LNCaP clone FGC (cell line): ENCODE measurements at places on chromosomes 5 and 9.

GRCh38 chr9:81855538-81855937, 72.7 kb upstream of the SPATA31D4 start:
- DNase-seq: peak; percentile 74

GRCh38 chr5:81755320-81755719, 4.4 kb upstream of the SSBP2 start:
- DNase-seq: peak; percentile 70

- no peak for DNase-seq
Measured at GRCh38 chr9:134004131-134004873, 12.2 kb upstream of the VAV2 start.

GRCh38 chr9:2138646-2139045, 123.5 kb downstream of the SMARCA2 start:
- no peak for DNase-seq

- DNase-seq: no peak
Measured at GRCh38 chr5:151060742-151061141, 20.1 kb downstream of the TNIP1 start.

DNA sequence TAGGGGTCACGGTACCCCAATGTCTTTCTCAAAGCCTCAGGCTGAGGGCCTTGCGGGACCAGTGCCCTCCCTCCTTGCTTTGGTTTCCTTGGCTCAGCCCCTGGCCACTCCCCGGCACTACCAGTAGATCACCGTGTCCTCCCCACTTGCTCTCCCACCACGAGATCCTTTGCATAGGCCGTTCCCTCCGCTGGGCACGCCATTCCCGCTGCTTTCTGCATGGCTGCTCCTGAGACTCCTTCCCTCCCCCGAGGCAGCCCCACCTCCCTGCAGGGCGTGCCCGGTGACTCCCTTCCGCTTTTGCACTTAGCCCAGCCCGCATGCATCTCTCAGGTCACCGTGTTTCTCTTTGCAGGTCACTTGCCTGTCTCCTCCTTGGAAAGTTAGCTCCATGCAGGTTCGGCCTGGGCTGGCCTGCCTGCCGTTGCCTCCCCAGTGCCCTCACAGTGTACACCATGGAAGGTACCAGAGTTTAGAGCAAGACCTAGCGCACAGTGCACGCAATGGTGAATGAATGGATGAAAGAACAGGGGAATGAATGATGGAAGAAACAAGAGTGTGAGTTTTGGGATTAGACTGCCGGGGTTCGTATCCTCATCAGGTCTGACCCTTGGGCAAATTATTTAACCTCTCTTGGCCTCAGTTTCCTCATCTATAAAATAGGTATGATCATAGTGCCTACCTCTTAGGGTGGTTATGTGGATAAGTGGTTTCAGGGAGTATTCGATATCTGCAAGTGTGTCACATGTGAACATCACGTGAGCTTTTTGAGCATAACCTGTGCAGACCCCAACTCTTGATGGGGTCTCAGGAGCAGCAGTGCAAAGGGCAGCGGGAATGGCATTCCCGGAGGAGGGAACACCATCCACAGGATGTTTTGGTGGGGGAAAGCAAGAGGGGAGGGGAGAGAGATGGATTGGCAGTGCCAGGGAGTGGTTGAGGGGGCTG, 214.3 kb downstream of the C9orf50 start:
- no peak for DNase-seq

DNA sequence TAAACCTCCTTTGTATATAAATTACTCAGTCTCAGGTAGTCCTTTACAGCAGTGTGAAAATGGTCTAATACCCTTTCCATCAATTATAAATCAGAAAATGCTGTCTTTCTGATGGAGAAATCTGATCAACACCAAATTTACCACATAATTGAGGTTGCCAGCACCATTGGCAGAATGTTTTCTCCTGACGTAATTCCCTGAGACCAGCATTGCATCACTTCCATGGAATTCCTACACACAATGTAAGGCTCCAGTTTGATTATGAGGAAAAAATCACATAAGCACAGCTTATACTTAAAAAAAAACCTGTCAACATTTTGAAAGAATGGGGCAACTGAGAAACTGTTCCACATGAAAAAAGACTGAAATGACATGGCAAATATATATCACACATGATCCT, 618.7 kb upstream of the CDH6 start:
- DNase-seq: no peak

DNA sequence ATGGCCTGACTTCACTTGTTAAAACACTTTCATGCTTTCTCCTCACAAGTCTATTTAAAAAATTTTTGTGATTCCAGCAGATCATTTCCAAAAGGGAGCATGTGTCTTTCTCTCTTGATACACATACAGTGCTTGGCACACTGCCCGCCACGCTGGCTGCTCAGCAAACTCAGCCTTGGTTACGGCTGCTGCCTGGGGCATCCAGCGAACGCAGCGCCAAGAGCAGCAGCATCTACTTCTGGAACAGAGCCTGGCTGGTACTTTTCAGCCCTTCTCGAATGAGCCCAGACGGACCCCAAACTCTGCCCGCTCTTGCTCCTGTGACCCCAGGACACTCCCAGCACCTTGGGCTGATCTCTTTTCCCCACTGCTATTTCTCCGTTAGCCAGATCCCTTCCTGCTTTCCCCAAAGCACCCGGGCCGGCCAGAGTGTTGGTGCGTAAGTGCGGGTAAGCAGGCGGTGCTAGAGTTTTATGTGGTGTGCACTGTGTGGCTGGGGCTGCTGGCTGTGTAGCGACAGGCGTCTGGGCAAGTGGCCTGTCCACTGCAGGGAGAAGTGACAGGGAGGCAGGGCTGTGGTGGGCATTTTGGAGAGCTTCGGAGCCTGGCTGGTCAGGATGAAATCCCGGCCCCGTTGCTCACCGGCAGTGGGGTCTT, 73.2 kb downstream of the SH3PXD2B start:
- DNase-seq: peak; percentile 62

DNA sequence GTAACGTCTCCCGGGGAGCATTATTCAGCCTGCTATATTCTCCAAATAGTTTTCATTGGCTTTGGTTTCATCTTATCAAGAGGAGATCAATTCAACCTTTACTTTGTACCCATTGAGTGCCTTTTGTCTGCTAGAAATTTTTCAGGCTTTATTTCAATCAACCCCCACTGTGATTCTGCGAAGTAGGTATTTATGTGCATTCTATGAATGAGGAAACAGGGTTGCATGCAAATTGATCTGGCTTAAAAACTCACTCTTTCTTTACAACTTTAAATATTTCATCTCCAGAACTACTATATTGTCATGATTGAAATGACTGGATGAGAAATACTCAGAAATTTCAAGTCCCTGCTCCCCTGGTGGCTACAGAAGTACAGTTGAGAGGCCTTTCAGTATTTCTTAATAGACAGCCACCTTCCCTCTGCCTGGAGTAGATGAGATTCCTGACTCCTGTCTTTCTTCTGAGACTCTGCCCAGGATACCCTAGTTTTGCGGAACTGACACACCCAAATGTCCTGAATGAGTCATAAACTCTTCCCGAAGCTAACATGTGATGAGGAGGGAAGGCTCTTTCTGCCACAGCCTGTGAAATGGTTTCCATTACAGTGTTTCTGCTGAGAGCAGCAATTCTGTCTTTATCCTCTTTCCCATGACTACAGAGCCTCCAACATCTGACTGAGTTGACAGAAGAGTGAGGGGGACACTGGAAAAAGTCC, 52.6 kb upstream of the TNC start:
- no peak for DNase-seq

DNA sequence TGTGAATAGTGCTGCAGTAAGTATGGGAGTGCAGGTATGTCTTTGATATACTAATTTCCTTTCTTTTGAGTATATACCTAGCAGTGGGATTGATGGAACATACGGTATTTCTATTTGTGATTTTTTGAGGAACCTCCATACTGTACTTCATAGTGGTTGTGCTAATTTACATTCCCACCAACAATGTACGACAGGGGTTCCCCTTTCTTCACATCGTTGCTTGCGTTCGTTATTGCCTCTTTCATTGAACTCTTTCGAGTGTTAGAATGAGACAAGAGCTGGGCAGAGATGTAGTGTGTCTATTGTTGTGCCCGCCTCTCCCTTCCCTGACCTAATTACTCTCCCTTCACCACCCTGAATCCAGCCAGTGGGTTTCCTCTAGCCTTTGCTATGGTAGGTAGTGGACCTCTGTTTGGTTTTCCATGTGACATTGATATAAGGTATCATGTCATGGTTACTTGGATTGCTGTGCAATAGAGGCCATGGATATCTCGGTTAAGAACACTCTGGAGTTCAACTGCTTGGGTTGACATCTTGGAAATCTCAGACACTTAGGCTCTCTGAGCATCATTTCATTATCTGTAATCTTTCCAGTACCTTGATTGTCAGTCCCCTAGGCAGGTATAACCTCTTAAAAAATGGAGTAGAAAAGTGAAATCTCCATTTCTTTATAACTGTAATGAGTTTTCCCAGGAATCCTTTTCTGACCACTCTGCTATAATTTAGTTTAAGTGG, 19.5 kb downstream of the AOPEP start:
- no peak for DNase-seq

DNA sequence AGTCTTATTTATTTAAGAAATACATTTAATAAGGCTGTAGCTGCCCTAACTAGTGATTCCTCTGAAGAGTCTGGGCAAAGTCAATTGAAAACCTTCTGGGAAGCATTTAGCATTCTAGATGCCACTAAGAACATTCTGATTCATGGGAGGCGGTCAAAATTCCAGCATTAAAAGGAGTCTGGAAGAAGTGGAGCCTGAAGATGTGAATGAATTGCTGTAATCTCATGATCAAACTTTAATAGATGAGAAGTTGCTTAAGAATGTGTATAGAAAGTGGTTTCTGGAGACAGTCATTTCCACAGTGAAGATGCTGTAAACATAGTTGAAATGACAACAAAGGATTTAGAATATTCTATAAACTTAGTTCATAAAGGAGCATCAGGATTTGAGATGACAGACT, 61.4 kb downstream of the WDR41 start:
- DNase-seq: no peak

- DNase-seq: no peak
Measured at GRCh38 chr9:108049671-108050494, 560.3 kb upstream of the KLF4 start.

- peak; percentile 65 for DNase-seq
Measured at GRCh38 chr5:30040488-30041118, 1152.9 kb upstream of the CDH6 start.

DNA sequence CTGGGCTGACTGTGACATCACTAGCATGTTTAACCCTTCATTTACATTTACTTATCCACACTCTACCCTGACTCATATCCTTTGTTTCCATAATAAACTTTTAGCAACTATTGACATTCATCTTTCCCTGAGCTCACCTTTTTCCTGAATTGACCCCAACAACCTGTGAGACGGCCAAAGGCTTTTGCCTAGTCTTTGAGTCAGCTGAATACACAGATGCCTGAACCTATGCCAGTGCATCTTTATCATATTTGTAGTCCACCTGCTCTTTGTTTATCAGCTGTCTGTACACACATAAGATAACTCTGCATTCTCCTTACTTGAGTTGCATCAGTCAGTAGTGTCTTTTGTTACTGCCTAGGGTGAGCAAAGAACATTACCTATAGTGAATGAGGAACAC, 128.5 kb upstream of the HMHB1 start:
- DNase-seq: peak; percentile 77

- DNase-seq: no peak
Measured at GRCh38 chr5:83972236-83972635, 251.6 kb upstream of the HAPLN1 start.

DNA sequence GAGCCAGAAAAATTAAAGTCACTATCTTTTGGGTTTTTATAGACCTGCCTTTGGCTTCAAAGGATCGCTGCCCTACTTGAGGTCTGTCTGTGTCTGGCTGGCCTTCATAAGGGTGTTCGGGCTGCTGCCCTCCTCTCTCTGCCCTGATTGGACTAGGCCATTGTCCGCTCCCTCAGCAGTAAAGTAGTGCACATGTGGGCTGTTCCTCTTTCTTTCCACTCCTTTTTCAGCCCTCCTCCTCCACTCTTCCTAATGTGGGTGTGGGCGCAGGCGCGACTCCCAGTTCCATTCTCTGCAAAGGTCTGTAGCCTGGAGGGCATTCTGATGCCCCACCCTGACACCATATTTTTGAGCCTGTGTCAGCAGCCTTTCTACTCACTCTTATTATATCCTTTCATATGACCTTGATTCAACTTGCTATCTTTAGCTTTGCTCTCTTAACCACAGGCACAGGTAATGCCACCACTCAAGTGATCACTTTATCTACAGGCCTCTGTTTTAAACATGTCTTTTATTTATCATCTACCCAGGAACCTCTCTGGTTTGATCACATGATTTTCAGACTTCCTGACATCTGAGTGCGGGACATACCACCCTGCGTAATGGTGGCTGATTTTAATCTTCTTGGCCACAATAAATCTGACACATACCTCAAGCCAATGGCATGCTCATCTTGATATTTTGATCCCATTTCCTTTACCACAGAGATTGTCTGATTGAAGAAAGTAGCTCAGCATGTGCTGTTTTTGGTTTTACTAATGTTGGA, 144.5 kb downstream of the AOPEP start:
- no peak for DNase-seq

GRCh38 chr5:78534148-78534904, 114.2 kb downstream of the LHFPL2 start:
- no peak for DNase-seq

DNA sequence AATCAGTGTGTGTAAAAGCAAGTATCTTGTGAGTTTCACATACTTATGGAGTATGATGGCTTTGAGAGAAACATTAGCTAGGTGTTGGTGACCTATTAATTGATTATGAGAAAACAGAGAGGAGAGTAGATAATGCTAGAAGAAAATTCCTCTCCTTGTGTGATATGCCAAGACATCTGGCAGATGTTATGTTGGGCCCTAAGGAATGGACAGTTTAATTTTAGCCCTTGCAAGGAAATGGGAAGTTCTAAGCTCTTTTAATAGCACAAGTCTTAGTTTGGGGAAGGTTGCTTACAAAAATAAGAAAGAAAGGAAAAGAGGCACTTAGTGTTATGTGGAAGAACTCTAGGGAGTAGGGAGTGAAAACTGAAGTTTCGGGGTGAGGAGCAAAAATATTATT, 5.1 kb downstream of the ZNF462 start:
- no peak for DNase-seq

DNA sequence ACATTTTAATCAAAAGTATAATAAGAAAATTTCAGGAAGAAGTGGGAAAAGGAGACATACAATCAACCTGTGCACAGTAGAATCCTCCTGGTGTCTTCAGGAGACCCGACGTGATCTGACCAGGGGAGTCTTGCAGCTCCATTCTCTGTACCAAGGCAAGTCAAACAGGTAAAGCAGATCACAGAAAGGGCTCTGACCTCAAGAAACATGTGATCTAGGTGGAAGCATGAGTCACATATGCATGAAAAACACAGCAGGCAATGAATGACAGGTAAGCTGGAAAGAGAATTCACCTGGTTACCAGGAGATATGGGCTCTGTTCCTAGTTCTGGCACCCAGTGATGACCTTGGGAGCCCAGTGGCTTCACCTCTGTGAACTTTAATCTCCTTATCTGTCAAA, 19.4 kb upstream of the FABP6 start:
- DNase-seq: peak; percentile 50

- no peak for DNase-seq
Measured at GRCh38 chr5:75461679-75462078, 49.8 kb downstream of the CERT1 start.
